OCI-LY7 (cell line): ENCODE measurements at places on chromosomes 6 and 20. TPM values are rescaled to one million over a fixed set of nuclear protein-coding genes. Genes with fewer than 3 reads are reported as not detected.

SOBP gene
- 29.4 and 31.3 TPM in 2 replicates for total RNA-seq

AIF1 gene
- total RNA-seq = 16.3 and 17.2 TPM in 2 replicates

POPDC3 gene
- not detected in 2 replicates for total RNA-seq

TFAP2A gene
- total RNA-seq = 2.5 and 3.3 TPM in 2 replicates

LGSN gene
- total RNA-seq = 0.26 and 0.76 TPM in 2 replicates

OLIG3 gene
- total RNA-seq = not detected in 2 replicates

PDYN gene
- not detected in 2 replicates for total RNA-seq

RPS18 gene
- total RNA-seq = 4,034 and 4,317 TPM in 2 replicates

FABP7 gene
- total RNA-seq = not detected in 2 replicates

PPIL4 gene
- 34.0 and 36.3 TPM in 2 replicates for total RNA-seq

ELOVL2 gene
- not detected in 2 replicates for total RNA-seq

GJA10 gene
- not detected in 2 replicates for total RNA-seq

CTAGE9 gene
- not detected in 2 replicates for total RNA-seq

LCA5 gene
- total RNA-seq = 2.0 and 2.4 TPM in 2 replicates

SLC44A4 gene
- not detected in 2 replicates for total RNA-seq

PPIL6 gene
- total RNA-seq = 1.3 and 1.7 TPM in 2 replicates

TMEM63B gene
- total RNA-seq = 10.0 and 10.2 TPM in 2 replicates

C20orf96 gene
- 12.6 and 13.1 TPM in 2 replicates for total RNA-seq

CFB gene
- total RNA-seq = 1.2 and 2.4 TPM in 2 replicates

ZBTB46 gene
- total RNA-seq = 0.67 and 1.1 TPM in 2 replicates

ETV7 gene
- not detected in 2 replicates for total RNA-seq

IRF4 gene
- total RNA-seq = 281 and 291 TPM in 2 replicates

SLC17A4 gene
- not detected in 2 replicates for total RNA-seq

CRISP2 gene
- not detected in 2 replicates for total RNA-seq

CRISP3 gene
- not detected in 2 replicates for total RNA-seq

PCSK2 gene
- not detected in 2 replicates for total RNA-seq

PGC gene
- total RNA-seq = not detected in 2 replicates

HLA-DOA gene
- 55.0 and 65.4 TPM in 2 replicates for total RNA-seq

PROKR2 gene
- not detected in 2 replicates for total RNA-seq
